Ascending aorta (tissue), 2 donors: ENCODE measurements at places on chromosomes 11 and 22.

DNA sequence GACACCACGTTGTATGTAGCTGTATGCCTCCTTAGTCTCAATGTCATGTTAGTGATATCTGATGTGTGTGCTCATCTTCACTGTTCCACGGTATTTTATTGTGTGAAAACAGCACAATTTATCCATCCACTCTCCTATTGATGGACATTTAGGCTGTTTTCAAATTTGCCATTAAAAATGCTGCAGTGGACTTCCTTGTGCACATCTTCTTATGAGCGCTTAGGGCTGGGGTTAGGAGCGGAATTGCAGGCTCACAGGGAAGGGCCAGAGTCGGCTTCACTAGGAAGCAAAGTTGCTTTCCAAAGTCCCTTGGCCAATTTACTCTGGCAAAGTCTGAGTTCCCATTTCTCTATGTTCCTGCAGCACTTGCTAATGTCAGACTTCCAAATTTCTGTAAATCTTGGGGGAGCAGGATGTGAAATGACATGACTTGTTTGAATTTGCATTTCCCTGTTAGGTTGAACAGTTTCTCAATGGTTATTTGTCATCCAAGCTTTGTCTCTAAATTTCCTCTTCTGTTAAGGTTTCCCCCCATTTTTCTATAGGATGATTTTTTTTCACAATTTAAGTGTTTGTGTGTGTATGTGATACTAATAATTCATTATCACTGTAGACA lies 75.4 kb downstream of the MYEOV start:
- no peaks in the 10 kb centered on the region for H3K36me3 ChIP-seq
- DNase-seq, result no peak
- no peak overlapping the region for H3K4me3 ChIP-seq
- no peak overlapping the region for H3K27ac ChIP-seq
- no peaks in the 10 kb centered on the region for H3K4me1 ChIP-seq

DNA sequence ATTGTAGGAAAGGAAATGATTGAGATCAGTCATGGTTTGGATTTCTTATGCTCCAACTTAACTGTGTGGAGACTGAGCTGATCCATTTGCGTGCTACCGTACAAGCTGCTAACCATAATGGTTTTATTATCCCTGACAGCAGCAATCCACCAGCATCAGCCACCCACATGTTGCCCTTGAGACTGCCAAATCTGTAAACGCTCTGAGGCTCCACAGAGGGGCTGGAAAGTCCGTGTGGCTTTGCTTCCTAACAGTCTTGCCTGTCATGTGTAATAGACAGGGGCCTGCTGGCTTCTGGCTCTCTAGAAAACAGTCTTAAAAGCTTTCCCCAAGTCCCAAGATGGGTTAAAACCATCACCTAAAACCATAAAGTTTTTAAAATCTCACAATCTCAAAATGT lies 30.1 kb downstream of the ATG16L2 start:
- no peaks in the 10 kb centered on the region for H3K27me3 ChIP-seq
- H3K4me1 ChIP-seq, result no peaks in the 10 kb centered on the region
- no peak overlapping the region for H3K27ac ChIP-seq
- peaks cover 35% of the 10 kb centered on the region for H3K36me3 ChIP-seq

GRCh38 chr11:74592063-74592440 lies 330 bp upstream of the POLD3 start:
- peak overlapping the region; percentile 70 for H3K4me3 ChIP-seq
- no peaks in the 10 kb centered on the region for H3K4me1 ChIP-seq
- no peak for DNase-seq

DNA sequence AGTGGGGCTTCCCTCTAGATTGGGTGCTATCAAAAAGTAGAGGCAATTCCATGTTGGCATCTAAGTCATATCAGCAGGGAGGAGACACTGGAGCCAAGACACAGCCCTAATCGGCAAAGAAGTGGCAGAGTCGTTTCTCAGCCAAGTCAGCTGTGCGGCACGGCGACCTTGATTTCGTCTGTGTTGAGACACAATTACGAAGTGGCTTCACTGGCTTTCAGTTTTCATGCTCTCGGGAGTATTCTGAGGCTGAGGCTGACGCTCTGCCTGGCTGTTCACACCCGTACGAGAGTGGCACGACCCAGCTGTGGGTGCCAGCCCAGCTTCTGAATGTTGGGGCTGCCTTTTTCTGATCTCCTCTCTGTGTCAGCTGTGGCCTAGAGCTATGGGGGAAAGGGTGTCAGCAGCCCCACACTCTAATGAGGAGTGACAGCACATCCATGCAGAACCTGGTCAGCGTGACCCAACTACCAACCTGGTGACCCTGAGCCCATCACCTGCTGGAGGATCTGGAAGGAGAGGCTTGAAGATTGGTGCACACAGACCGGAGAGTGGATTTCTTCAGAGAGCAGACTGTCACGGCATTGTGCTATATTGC lies 105.7 kb upstream of the TMEM45B start:
- H3K27ac ChIP-seq, result no peak overlapping the region
- no peaks in the 10 kb centered on the region for H3K36me3 ChIP-seq
- no peaks in the 10 kb centered on the region for H3K4me1 ChIP-seq
- no peaks in the 10 kb centered on the region for H3K27me3 ChIP-seq
- H3K4me3 ChIP-seq, result no peak overlapping the region

GRCh38 chr22:49666146-49666809 lies 161.4 kb downstream of the BRD1 start:
- peaks cover 4% of the 10 kb centered on the region for H3K27me3 ChIP-seq
- H3K36me3 ChIP-seq, result no peaks in the 10 kb centered on the region
- H3K4me1 ChIP-seq, result no peaks in the 10 kb centered on the region
- no peak overlapping the region for H3K4me3 ChIP-seq
- H3K27ac ChIP-seq, result no peak overlapping the region
